ENCODE measurements at places on chromosomes 11 and 22.

GRCh38 chr11:14259186-14259784, 99.7 kb downstream of the RRAS2 start:
- no peak for DNase-seq

- DNase-seq = no peak
Observed at GRCh38 chr22:37996079-37996478, 11.7 kb upstream of the SOX10 start.

- no peak for DNase-seq
Observed at GRCh38 chr11:42972741-42973140, 339.1 kb upstream of the API5 start.

GRCh38 chr11:75031224-75031753, 42.6 kb downstream of the NEU3 start:
- DNase-seq = no peak

GRCh38 chr22:48959496-48959895, 868.2 kb downstream of the BRD1 start:
- no peak for DNase-seq

All from effector CD8-positive, alpha-beta T cell (primary cell).